Fibroblast of villous mesenchyme (primary cell): ENCODE measurements at places on chromosomes 2 and 18. TPM values are rescaled to one million over a fixed set of nuclear protein-coding genes. Genes with fewer than 3 reads are reported as not detected.

Gene UGT1A9
- total RNA-seq, result not detected in 2 replicates

Gene FIGN
- total RNA-seq, result 1.6 and 3.5 TPM in 2 replicates

Gene UNC50
- 30.6 and 46.2 TPM in 2 replicates for total RNA-seq

Gene ABCB11
- under 0.01 TPM in 1 of 2 replicates, not detected in the other for total RNA-seq

Gene GCG
- total RNA-seq, result not detected in 2 replicates

Gene CYRIA
- 0.43 and 0.97 TPM in 2 replicates for total RNA-seq

Gene DSG4
- total RNA-seq, result not detected in 2 replicates

Gene SEC11C
- 17.4 and 24.6 TPM in 2 replicates for total RNA-seq

Gene CRYGD
- total RNA-seq, result not detected in 2 replicates

Gene TPO
- total RNA-seq, result not detected in 2 replicates

Gene ANKRD30B
- 0.86 and 1.9 TPM in 2 replicates for total RNA-seq

Gene ANTXR1
- 188 and 206 TPM in 2 replicates for total RNA-seq

Gene KIDINS220
- total RNA-seq, result 77.0 and 91.5 TPM in 2 replicates

Gene CERKL
- total RNA-seq, result under 0.01 TPM in 2 replicates

Gene CCDC74B
- 4.2 and 4.3 TPM in 2 replicates for total RNA-seq

Gene ARHGEF33
- 0.32 and 0.43 TPM in 2 replicates for total RNA-seq

Gene AMER3
- not detected in 2 replicates for total RNA-seq
